ENCODE measurements at places on chromosomes 1 and 21.

GRCh38 chr1:240582953-240583352, 29.0 kb downstream of the GREM2 start:
- H3K27me3 ChIP-seq, result no peaks in the 10 kb centered on the region
- no peaks in the 10 kb centered on the region for H3K36me3 ChIP-seq
- no peak overlapping the region for H3K27ac ChIP-seq
- DNase-seq, result no peak
- no peak overlapping the region for H3K4me3 ChIP-seq

DNA sequence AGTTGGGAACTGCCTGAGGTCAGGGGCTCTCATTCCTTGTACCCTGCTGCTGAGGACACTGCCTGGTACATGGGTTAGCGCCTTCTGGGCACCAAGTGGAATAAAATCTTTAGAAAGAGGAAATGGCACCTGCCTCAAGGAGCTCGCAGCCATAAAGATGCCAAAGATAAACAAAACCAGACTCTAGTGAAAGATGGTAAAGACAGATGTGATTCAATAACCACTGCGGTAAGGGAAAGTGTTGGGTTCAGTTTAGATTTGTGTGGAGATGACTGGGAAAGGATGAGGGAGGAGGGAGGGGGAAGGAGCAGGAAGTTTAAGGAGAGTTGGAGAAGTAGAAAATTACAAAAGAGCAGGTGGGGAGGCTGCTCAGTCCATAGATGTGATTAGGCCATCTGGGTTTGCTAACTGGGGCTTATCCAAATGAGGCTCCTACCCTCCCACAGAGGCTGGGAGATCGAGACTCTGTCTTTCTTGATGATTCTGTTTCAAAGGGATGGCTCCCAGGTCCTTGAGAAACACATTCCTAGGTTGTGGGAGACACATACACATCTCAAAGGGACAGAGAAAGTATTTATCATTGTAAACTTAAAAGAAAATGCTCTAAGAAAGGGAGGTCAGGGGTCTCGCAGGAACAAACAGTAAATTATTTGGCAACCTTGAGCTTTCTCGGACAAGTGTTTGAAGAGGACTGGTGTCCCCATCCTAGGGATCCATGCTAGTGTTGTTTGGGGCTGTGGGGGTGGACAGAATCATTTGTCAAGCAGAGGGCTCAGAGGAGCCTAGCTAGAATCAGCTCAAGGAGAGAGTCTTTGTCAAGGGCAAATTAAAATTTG, 65.7 kb upstream of the MORC3 start:
- peaks cover 14% of the 10 kb centered on the region for H3K36me3 ChIP-seq
- H3K27ac ChIP-seq, result peak overlapping the region; percentile 31
- no peaks in the 10 kb centered on the region for H3K4me1 ChIP-seq
- H3K27me3 ChIP-seq, result no peaks in the 10 kb centered on the region
- H3K4me3 ChIP-seq, result no peak overlapping the region
- no peak for DNase-seq

DNA sequence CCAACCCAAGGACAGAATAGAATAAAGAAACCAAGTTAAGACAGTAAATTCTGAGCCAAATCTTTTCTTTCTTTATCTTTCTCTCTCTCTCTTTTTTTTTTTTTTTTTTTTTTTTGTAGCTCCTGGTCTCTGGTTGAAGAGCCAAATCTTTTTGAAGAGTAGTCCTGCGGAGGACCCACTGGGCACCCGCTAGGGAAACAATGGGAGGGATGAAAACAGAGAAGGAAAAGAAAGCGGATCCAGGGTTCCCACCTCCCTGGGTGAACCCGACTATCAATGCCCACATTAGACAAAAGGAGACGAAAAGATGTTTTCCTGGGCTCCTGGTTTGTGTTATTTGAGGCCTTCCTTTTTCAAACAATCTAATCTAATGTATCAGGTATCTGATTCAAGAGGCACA, 49.8 kb upstream of the FBXO28 start:
- DNase-seq, result no peak
- peaks cover 17% of the 10 kb centered on the region for H3K4me1 ChIP-seq
- no peak overlapping the region for H3K27ac ChIP-seq
- no peaks in the 10 kb centered on the region for H3K27me3 ChIP-seq

- no peaks in the 10 kb centered on the region for H3K36me3 ChIP-seq
- no peak overlapping the region for H3K27ac ChIP-seq
- H3K4me3 ChIP-seq, result no peak overlapping the region
- DNase-seq, result no peak
- peaks cover 5% of the 10 kb centered on the region for H3K4me1 ChIP-seq
These were observed 64.0 kb upstream of the ZNF281 start for GRCh38 chr1:200473698-200474371.

- no peaks in the 10 kb centered on the region for H3K4me1 ChIP-seq
- H3K27ac ChIP-seq, result no peak overlapping the region
These were observed 186.7 kb downstream of the HFM1 start for GRCh38 chr1:91217911-91218310.

GRCh38 chr1:97160818-97161217, 439.2 kb downstream of the PTBP2 start:
- H3K27ac ChIP-seq, result no peak overlapping the region
- H3K27me3 ChIP-seq, result no peaks in the 10 kb centered on the region
- no peaks in the 10 kb centered on the region for H3K4me1 ChIP-seq
- DNase-seq, result no peak
- no peaks in the 10 kb centered on the region for H3K36me3 ChIP-seq

GRCh38 chr1:182415789-182416188, 15.3 kb upstream of the TEDDM1 start:
- no peak overlapping the region for H3K27ac ChIP-seq
- no peaks in the 10 kb centered on the region for H3K36me3 ChIP-seq
- DNase-seq, result peak; percentile 11
- H3K27me3 ChIP-seq, result no peaks in the 10 kb centered on the region
- H3K4me3 ChIP-seq, result no peak overlapping the region
- peaks cover 6% of the 10 kb centered on the region for H3K4me1 ChIP-seq

- DNase-seq, result no peak
- H3K36me3 ChIP-seq, result no peaks in the 10 kb centered on the region
- no peaks in the 10 kb centered on the region for H3K27me3 ChIP-seq
- no peak overlapping the region for H3K4me3 ChIP-seq
- peaks cover 8% of the 10 kb centered on the region for H3K4me1 ChIP-seq
These were observed 394.8 kb upstream of the ESRRG start for GRCh38 chr1:217117973-217118465.

- no peak for DNase-seq
- H3K27ac ChIP-seq, result peak overlapping the region; percentile 96
- H3K4me1 ChIP-seq, result peaks cover 39% of the 10 kb centered on the region
- H3K27me3 ChIP-seq, result no peaks in the 10 kb centered on the region
These were observed 1.4 kb downstream of the SFPQ start for GRCh38 chr1:35191429-35192055.
